ENCODE measurements at places on chromosomes 16 and 17.

- no peak for DNase-seq
Measured at GRCh38 chr16:51201604-51202003, 50.5 kb upstream of the SALL1 start.

- DNase-seq, result peak; percentile 57
Measured at GRCh38 chr16:3431779-3432219, 11.5 kb downstream of the ZNF597 start.

DNA sequence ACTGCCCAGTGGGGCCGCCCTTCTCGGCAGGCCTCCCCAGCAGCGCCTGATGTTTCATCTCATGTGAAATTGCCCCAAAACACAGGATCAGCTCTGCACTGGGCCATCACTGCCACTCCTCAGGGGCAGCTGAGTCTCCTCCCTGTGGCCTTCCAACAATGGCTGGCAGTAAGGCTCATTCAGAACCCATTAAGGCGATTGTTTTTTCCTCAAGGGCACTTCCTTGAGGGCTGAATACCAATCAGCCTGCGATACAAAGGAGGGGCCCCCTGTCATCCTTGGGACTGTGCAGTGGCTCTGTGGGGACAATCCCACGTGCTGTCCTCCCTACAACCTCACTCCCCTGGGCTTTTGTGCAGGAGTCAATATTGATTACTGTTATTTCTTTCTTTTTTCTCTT is 47.5 kb downstream of the XYLT1 start:
- DNase-seq, result no peak

GRCh38 chr17:43330876-43331639 is 67.7 kb upstream of the ARL4D start:
- no peak for DNase-seq

- DNase-seq, result no peak
Measured at GRCh38 chr17:75834279-75834920, 9.8 kb downstream of the UNC13D start.

DNA sequence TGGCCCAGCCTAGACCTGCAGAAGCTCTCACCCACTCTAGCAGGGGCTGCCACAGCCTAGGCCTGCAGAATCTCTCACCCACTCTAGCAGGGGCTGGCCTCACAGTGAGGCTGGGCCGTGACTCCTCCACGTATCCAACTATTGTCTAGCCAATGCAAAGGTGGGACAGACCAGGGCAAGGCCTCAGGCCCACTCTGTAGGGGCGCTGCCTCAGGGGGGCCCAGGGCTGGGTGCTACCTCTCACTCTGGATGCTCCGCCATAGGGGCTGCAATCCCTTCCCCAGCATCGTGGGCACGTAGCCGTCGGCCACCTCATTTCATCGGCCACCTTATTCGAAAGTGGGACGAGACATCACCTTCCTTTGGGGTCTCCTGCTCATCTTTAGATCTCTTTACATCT is 51.7 kb downstream of the RPH3AL start:
- DNase-seq, result no peak

DNA sequence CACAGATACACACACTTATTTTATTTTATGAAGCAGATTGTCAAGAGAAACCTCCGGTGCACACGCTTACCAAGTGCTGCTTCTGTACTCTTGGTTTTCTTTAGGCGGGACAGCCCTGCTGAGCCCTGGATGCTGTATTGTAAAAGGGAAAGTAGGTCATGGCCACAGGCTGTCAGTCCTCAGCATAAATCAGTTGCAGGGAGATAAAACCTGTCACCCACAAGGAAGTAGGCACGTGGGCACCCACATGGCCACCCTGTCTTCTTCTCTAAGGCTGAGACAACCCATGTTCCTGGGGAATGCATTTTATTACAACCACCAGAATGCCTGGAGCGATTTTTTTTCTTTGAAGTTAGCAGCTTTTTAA is 59.3 kb downstream of the ASIC2 start:
- DNase-seq, result no peak

DNA sequence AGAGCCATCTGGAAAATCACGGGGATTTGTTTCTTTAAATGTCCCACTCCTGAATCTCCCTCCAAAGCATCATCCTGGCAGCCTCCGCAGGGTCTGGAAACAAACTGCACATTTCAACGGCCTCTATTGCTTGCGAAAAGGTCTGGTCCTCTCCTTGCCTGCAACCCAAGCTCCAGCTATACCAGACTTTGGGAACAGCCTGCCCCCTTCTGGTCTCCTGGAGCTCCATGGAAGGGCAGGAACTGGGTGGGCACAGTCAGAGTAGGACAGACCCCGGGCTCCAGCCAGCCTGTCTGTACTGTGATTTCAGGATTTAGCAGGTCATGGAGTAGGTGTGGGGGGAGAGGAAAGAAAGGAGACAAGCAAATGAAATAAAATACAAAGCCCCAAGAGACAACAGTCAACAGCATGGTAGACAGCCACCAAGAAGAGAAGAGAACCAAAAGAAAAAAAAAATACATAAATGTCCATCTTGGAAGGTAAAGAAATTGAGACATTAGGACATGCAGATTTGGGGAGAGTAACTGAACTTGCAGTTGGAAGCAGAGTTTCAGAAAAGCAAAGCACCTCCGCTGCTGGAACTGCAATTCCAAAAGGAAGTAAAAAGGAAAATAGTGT is 2.7 kb downstream of the XYLT1 start:
- no peak for DNase-seq

- no peak for DNase-seq
Measured at GRCh38 chr16:68994324-68994723, 111.1 kb upstream of the HAS3 start.

GRCh38 chr16:85536411-85537330 is 76.5 kb upstream of the GSE1 start:
- DNase-seq, result no peak

- DNase-seq, result no peak
Measured at GRCh38 chr16:10088380-10088793, 93.8 kb downstream of the GRIN2A start.

GRCh38 chr17:62787366-62787765 is 20.7 kb downstream of the MARCHF10 start:
- DNase-seq, result no peak

DNA sequence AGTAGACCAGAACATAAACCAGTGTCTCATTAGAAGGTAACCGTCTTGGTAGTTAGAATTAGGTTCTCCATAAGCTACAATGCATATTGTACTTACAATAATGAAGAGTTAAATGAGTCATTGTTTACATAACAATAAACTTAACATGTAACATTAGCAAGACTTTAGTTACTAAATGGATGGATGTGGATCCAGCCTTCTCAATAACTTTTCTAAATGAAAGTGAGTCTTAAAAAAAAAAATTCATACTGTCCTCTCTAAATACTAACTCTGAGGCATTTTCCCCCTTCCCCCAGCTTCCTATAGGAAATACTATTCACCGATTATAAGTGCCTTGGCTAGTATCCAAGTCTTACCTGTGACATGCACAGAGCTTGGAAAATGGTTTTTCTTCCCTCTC is 155.3 kb downstream of the CYB561 start:
- DNase-seq, result no peak

- no peak for DNase-seq
Measured at GRCh38 chr16:24524855-24525677, 14.3 kb upstream of the RBBP6 start.

DNA sequence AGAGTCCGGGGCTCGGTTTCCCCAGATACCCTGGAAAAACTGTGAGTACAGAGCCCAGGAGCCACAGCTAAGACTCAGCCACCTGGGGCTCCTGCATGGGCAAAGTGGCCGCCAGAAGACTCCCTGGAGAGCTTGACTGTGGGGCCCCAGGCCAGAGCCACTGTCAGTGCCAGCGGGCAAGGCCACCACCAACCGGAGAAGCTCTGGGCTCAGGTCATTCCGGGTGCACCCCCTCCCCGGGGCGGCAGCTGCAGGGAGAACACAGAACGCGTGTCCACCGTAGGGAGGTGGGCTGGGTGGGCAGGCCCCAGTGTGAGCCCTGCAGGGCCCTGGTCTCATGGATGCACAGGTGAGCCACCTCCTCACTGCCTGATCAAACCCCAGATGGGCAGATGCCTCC is 22.3 kb upstream of the RBFOX3 start:
- DNase-seq, result no peak

DNA sequence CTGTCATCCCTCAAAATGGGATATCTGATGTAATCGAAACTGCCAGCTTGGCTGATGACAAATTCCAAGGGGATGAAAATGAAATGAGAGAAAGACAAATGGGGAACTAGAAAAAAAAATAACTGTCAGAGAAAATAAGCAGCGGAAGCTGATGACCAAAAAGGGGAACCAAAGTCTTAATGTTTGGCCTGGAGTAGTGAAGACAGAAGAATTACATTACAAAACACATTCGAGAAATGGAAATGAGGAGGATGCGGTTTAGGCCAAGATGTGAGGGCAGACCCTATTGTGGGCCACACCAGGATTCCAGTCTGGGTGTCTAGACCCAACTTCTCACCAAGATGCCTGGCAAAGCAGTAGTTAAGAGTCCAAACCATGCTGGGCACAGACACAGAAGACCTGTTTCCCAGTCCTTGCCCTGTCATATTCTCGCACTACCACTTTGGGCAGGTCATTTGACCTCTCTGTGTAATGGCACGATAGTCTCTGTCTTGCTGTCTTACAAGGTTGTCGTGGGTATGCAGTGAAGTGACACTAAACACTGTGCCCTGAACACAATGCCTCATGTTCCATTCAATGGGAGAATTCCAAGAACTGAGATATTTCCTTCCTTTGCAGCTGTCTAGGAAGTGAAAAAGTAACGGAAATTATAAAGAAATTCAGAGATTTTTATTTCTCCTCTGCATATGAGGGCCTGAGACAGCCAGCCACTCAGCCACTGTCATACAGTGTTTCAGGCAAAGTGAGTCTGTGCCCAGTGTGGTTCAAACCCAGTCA is 12.3 kb upstream of the CCL2 start:
- DNase-seq, result no peak

- no peak for DNase-seq
Measured at GRCh38 chr17:61132524-61132923, 267.1 kb upstream of the TBX2 start.

DNA sequence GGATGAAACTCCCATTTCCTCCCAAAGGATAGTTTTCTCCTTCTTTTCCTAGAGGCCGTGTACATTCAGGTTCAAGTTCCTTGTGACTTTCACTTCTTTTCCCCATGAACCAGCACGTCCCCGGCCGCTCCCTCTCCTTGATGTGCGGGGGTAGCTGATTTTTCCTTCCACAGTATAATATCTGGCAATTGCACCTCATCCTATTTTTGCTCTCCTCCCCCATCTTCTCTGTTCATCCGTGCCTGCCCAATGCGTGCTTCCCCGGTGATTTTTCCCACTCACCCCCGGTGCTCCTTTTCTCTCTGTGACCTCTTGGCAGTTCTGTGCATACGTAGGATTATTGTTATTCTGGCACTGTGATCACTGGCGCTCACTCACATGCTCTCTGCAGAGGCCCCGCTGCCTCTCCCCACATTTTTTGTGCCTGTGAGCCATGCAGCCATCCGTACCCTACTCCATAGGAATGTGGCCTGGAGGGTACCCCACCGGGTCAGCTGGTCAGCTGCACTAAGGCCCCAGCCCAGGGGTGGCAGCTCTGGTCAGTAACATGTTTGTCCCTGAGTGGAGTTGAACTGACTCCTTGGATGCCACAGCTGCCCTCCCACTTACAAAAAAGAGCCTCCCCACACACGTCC is 100.0 kb downstream of the NTN1 start:
- DNase-seq, result no peak

DNA sequence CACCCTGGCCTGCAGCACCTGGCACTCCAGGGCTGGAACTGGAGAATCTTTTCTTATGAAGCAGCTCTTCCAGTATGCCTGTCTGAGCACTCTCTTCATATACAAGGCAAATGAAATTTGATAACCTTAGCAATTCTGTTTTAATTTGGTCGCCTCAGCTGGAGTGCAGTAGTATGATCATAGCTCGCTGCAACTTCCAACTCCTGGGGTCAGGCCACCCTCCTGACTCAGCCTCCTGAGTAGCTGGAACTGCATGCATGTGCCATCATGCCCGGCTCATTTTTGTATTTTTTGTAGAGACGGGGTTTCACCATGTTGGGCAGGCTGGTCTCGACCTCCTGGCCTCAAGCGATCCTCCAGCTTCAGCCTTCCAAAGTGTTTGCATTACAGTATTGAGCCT is 140.8 kb upstream of the CHMP6 start:
- no peak for DNase-seq

- DNase-seq, result peak; percentile 31
Measured at GRCh38 chr16:4465977-4466779, 8.2 kb downstream of the NMRAL1 start.

DNA sequence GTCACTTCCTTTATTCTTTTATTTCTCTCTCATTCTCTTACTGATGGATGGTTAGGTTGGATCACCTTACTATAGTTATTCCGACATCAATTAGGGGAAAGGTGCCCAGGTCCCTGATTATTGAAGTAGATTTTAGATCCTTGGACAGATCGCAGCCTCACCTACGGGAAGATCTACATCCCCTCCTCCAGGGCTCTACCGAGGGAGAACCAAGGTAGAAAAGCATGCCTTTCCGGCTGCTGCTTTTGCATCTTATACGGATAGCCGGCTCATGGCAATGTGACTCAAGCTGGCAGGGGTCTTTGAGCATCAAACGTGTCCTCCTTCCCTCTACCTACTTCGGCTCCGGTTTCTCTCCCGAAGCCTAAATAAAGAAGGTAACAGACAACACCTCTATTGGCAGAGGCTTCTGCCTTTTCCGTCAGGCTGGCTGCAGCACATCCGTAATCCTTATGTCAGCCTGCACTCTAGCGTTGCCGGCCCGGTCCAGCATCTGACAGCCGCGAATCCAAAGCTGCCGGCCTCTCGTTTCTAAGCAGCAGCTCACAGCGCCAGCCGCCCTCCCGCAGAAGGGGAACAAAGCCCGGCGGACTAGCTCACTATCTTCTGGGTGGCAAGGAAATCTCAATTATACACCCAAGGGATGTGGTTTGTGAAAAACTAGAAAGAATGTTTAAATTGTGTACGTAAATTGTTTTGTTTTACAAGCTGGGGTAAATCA is 46.9 kb downstream of the IRX6 start:
- peak; percentile 3 for DNase-seq

DNA sequence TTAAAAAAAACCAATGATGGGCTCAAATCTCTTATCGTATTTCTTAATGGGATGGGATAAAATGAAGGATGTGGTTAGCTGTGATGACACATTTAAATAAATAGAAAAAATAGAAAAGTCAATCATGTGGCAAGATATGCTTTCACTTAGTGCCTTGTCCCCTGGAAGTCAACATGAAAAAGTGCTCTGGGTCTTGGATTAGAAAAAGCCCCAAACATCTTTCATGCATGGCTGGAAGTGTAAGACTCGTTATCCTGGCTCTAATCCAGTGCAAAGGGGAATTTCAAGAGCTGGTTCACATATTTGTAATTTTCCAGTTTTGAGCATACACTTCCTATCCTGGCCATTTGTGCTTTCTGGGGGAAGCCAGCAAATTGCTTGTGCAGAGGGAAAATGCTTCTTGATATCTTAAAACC is 160.9 kb downstream of the MAP2K6 start:
- DNase-seq, result no peak

- no peak for DNase-seq
Measured at GRCh38 chr16:9484881-9485280, 393.4 kb downstream of the HAPSTR1 start.

DNA sequence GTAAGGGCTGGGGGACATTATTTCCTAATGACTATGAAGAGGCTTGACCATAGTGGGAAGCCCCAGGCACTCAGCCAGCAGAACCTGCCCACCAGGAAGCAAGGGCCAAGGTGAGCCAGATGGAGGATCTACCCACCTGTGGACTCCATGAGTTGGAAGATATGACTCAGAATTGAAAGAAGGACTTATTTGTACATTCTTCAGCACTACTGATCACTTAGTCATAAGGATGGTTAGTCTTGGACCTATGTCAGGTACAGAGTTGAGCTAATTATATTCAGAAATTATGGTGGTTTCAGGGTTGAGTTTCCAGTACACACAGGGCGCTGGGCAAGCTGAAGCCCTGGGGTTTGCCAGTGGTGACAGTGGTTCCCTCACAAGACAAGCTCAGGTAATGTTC is 24.0 kb upstream of the GRIN2A start:
- no peak for DNase-seq
